Umbilical cord (tissue), 2 donors: ENCODE measurements at places on chromosomes 2 and 18.

DNA sequence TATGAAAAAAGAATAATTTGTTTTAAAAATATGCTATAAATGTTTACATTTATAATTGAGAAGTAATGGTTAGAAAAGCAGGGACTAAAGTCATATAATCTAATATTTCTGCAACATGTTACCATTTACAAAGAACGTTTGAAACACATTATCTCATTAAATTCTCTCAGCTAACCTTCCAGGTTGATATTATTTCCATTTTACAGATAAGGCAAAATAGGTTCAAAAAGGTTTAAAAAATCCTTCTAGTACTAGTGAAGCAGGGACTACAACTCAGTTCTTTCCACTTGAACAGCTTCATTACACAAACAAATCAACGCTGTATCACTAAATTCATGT lies 875 bp downstream of the FASTKD1 start:
- no peak for DNase-seq

- peak; percentile 74 for DNase-seq
Observed at GRCh38 chr2:24304098-24304497, 56.2 kb downstream of the ITSN2 start.

DNA sequence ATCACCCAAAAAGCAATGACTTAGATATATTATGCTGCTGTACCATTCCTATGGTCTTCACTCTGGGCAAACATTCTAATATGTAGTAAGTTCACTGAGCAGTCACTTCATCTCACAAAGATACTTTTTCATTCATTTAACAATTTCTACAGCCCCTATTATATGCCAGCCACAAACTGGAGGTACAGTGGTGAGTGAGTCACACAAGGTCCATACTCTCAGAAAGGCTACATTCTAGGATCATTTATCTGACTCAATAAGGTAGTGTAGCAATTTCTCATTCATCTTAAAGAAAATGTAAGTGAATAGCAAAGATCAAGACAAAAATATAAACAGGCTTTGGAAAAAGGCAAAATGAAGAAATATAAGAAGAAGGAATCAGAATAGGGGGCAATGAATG lies 40.5 kb downstream of the NHEJ1 start:
- no peak for DNase-seq

DNA sequence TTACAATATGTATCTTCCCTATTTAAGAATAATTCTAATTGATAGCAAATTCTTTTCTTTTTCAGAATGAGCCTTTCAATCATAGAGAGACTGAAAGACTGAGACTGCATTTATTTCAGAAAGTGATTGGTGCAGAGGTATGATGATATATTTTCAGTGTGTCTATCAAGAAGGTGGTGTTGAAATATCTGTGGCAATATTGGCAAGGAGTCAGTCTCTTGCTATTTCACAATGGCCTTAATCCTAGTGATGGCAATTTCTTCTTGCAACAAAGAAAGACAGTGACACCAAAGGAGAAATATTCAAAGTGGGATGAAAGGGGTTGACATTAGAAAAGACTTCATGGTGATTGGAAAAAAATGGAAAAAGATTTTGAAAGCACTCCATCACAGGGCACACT lies 21.7 kb upstream of the ZBTB14 start:
- DNase-seq: no peak

DNA sequence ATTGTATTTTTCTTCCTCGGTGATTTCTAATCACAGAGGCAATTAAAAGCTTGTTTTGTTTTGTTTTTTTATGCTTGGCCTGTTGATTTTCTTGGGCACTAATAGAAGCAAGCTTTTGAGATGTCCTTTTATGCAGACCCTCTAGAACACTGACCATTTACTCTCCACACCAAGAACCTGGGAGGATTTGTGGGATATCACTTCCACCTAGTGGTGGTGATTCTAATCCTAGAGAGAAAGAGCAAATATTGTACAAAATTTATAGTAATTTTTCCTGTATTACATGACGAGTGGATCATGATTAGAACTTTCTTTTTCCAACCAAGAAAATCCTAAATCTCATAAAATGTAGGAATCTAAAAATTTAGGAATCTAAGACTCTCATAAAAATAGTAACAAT lies 23.4 kb downstream of the NEMP2 start:
- DNase-seq: peak; percentile 25

- peak; percentile 32 for DNase-seq
Observed at GRCh38 chr2:152099367-152100050, 665 bp upstream of the CACNB4 start.

- DNase-seq: peak; percentile 85
Observed at GRCh38 chr2:100887713-100888495, 68.0 kb downstream of the NPAS2 start.

GRCh38 chr2:29528891-29529520 lies 392.4 kb downstream of the ALK start:
- DNase-seq: peak; percentile 69

GRCh38 chr2:188517549-188518215 lies 226.0 kb downstream of the GULP1 start:
- peak; percentile 91 for DNase-seq

DNA sequence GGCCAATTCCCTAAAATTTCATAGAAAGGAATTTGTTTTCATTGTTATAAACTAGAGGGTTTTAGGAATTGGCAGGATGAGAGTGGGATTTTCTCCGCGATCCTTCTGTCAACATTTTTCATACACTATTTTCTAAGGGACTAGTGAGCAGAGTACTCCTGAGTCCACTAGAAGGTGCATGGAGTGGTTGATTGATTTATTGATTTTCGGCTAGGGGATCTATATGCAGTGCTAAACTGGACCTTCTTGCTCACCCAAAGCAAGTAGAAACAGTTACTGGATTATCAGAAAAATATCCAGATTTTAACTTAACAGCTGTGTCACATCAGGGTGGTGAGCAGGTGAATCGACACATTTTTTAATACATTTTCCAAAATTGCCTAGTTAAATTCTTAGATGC lies 159.9 kb upstream of the DTNA start:
- no peak for DNase-seq

GRCh38 chr2:66488946-66489345 lies 54.0 kb downstream of the MEIS1 start:
- no peak for DNase-seq

DNA sequence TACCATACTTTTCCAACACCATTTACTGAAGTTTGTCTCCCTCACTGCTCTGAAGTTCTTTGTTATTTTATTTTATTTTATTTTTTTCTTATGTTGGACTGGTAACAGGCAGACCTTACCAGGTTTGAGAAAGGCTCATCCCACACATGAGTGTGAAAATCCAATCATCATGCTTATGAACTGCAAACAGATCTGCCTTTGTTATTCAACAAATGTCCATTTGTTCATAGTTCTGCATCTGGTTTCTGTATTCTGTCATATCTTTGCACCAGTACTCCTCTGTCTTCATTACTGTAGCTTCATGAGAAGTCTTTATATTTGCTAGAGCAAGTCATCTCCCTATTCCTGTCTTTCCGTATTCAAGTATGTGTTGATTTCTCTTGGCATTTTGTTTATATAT lies 5.3 kb downstream of the RNU2-63P start:
- DNase-seq: no peak

- no peak for DNase-seq
Observed at GRCh38 chr2:215660687-215661086, 224.8 kb upstream of the FN1 start.

DNA sequence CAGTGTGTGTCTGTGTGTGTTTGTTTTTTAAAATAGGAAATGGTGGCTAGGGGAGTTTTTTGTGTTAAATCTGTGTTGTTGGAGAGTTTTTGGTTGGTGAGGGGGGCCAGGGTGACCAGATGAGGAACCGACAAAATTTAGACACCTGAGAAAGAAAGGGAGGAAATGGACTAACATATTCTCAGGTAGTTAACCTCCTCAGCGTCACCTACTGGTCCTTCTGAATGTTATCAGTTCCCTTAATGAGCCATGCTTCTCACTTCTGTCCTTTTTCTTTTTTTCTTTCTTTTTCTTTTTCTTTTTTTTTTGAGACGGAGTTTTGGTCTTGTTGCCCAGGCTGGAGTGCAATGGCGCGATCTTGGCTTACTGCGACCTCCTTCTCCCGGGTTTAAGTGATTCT lies 107.0 kb downstream of the FMNL2 start:
- DNase-seq: no peak

DNA sequence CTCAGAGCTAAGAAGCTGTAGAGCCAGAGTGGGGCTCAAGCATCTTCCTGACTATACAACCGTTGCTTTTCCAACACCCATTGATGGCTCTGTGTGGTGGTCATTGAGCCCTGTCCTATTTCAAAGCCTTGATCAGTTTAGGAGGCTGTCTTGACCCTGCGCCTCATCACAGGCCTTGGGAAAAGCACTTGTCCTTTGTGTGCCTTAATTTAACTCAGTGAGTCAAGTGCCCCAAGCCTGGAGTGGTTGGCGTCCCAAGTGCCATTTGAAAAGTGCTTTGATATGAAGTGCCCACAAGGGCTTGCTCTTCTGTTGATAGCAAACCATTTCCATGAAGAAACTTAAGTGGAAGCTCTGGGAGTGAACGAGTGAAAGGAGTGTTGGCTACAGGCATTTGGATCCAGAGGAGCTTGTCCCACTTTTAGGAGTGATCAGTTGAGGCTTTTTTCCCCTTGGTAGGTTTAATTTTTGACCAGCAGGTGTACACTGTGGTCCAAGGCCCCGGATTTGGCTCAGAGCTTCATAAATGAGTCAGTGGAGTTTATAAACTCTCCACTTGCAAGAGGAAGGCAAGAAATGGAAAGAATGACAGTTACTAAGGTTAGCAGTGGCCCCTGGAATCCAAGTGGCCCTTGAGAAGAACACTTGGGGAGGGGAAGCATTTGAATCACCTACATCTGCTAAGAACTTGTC lies 50.3 kb downstream of the ACTR2 start:
- no peak for DNase-seq

DNA sequence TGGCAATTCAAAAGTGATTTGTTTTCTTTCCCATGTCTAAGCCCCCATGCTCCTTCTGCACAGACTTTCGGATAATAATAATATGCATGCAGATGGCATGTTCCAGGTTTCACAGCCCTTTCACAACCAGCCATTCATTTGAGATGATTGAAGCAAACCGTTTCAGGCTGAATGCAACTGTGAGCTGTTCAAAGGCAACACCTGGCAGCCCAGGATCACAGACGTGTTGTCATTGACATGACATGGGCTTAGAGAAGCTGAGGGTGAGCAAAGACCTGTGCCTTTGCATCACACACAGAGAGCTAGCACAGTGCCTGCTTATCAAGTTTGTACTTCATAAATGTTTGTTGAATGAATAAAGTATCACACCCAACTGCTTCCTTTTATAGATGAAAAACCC lies 12.4 kb upstream of the ERMN start:
- no peak for DNase-seq

DNA sequence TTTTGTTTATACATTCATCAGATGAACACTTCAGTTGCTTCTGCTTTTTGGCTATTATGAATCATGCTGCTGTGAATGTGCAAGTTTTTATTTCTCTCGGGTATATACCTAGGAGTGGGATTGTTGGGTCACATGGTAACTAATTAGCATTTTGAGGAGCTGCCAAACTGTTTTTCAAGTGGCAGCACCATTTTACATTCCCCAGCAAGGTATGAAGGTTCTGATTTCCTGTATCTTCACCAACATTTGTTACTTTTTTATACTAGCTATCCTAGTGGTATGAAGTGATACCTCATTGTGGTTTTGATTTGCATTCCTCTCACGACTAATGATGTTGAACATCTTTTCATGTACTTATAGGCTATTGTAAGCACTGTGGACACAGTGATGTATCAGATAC lies 53.9 kb downstream of the DYNC1I2 start:
- no peak for DNase-seq

DNA sequence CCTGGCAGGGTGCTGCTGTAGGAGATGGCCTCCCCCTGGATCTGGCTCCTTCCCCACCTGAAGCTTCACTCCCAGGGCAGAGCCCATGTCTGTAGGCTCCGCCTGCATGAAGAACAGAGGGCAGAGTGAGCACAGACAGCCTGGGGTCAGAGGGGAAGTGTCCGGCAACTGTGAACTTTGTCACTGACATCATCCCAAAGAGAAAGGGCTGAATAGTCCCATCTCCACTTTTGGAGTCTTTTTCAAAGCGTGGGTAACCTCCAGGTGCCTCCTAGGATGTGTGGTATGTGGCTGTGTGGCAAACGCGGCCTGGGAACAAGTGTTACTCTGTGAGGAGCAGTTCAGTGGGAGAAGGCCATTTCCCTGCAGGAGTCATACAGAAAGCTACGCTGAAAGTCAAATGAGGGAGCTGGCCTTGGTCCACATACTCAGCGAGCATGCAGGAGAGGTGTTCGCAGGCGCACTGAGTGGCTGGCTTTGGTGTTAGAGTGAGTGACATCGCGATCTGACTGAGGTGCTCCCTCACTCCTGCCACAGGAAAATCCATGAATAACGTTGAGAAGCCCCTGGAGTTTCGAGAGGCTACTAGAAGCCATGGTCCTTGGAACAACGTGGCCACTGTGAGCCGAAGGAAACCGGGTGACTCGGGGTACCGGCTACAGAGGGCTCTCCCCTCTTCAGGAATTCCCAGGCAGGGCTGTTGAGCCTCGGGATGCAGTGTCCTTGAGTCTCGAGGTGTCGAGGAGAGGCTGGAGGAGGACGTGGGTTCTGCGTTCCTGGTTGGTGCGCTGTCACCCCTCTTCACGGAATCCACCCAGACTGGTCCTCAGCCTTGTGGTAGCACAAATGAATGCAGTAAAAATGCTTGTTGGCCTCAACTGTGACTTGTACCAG lies 54.7 kb downstream of the CABLES1 start:
- no peak for DNase-seq

DNA sequence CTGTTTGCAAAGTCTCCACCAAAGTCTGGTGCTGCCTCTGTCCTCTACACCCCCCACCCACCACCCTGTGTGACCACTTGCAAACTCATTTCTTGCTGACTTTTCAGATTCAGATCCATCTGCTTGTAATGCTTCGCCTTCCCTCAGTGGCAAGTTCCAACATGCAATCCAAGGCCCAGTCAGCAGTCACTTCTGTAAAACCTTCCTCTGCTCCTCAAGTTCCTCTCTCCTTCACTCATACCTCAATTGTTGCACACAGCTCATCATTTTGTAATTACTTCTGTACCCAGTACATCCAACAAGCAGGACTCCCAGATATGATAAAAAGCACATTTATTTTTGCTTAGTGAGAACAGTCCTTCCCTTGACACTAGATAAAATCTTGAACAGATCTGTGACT lies 6.5 kb upstream of the LOXHD1 start:
- no peak for DNase-seq

DNA sequence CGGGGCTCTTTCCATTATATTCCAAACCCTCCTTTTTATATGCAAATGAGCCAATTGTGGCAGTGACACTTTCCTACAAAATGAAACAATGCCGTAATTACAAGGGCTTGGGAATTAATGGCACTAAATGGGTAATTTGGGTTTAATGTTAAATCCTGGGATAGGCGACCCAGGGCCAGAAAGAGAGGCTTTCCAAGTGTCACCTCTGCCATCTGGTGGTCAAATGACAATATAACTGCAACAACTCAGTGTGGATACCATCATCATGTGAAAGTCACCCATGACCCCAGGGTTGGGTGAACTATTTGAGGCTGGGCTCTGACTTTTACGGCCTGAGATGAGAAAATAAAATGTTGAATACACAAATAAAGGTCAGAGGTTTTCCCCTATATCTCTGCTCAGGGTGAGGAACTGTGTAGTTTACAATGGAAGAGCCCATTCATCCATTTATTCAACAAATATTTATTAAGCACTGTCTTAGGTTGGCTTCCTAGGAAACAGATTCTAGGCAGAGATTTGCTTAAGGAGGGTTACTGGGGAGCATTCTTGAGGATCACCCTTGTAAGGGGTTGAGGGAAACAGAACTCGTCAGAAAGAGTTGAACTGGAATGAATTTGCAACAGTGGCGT lies 13.6 kb upstream of the THADA start:
- DNase-seq: peak; percentile 51
